ENCODE measurements at places on chromosomes 3 and 15.

- no peak for DNase-seq
These were observed 143.3 kb downstream of the EPHA3 start for GRCh38 chr3:89250742-89251141.

DNA sequence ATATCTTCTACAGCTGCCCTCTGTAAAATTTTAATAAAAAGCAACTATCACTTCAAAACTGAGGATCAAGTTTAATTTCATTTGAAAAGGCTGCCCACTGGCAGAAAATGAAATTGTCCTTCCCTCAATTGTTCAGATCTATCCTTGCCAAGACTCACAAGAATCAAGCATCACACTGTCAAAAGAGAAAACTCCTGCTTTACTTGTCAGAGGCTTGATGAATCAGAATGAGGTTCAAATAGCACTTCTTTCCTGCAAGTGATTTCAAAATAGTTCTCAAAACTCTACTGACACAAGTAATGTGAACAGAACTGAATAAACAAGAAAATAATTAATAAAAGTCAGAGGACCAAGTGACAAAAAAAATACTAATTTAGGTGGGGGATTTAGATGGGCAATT lies 70.6 kb downstream of the GOLIM4 start:
- DNase-seq: no peak

DNA sequence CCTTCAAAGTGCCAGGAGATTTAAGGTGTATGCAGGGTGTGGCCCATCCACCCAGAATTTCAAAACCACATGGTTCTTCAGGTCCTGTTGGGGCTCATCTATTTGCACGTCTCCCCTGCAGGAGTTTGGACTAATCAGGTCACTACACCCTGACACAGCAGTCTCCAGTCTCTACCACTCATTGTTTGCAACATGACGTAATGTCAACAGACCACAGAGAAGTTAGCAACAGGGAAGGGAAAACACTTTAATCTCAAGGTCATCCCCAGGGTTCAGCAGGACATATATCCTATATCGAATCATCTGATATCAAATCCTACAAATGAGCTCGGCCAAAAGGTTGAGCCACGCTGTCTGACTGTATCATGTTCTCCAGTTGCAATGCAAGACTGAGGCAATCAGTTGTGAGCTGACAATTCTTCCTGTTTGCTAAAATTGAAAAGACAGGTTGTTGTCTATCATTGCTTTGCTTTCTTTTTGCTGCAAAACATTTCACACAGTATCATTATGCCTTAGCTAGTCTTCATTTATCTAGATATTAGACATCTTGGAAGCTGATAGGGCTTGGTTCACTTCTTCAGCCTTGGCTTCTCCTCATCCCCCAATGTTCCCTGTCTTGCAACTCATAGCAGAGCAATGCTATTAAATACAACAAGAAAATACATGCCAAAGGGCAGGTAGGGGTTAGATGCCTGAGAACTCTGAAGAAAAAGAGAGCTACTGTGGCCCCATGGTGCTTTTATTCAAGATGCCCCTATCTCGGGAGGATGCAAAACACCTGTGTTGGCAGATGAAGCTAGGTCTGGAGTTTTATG lies 13.4 kb upstream of the LEKR1 start:
- DNase-seq: no peak

DNA sequence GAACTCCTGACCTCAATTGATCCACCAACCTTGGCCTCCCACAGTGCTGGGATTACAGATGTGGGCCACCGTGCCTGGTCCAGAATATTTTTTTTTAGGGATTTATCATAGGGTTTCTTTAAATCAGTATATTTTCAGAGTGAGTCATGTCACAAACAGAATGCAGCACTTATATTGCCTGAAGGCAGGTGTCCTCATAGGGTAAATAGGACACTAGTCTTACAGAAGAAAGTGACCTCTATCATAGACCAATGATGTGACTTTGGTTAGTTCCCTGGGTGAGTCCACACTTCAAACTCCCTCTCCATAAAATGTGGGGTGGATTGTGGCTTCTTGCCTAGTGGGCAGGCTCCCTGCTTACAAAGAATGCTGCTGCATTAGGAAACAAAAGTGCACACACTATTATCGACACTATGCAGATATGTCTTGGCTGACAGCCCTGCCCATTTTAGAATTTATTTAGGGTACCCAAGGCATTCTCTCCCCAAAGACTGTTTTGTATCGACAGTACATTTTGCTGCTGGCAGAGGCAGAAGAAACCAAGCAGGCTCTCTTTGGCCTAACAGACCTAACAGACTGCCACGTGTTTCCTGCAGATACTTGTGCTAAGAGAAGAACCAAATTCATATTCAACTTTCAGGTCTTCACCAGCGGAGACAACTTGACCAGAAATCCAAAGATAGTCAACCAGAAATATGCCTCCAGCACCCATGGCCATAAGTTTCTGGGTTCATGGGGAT lies 125.0 kb downstream of the MOBP start:
- no peak for DNase-seq

DNA sequence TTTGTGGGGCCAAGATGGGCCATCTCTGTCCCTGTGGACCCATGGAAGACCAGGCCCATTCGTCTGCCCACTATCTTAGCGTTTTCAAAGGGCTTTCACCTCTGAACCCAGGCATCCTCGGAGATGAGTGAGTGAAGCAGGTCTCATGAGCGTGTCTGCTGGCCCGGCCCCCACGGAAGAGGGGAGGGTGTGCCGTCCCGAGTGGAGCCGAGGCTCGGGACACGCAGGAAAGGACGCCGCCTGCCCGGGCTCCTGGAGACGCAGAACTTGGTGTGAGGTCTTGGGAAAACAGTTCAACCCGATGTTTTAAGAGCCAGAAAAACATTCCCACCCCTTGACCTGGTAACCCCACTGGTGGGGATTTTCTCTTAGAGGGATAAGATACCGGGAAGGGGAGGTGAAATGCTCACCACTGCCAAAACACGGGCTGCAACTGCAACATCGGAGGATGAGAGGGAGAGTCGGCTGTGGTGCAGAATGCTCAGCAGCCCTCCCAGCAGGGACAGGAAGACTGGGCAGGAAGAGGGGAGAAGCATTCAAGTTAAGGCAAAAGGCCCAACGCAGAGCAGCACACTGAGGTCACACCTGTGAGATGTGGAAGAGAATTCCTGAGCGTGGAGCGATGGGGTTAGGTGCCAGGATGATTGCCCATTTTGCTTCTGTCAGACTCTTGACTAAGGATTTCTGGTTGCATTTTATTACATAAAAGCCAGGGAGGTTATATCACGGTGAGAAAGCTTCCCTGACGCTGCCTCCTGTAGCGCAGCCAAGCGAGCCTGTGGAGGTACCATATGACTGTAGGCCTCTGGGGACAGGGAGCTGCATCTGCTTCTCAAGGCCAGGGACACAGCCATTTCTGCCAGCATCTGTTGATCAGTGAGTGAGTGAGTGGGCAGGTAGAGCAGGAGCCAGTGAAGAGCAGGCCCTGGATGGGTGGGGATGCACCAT lies 14.1 kb upstream of the STAB1 start:
- DNase-seq: no peak

GRCh38 chr15:85542895-85543331 lies 162.5 kb downstream of the AKAP13 start:
- no peak for DNase-seq

- DNase-seq: no peak
These were observed 15.9 kb downstream of the IL17RB start for GRCh38 chr3:53862241-53862640.

DNA sequence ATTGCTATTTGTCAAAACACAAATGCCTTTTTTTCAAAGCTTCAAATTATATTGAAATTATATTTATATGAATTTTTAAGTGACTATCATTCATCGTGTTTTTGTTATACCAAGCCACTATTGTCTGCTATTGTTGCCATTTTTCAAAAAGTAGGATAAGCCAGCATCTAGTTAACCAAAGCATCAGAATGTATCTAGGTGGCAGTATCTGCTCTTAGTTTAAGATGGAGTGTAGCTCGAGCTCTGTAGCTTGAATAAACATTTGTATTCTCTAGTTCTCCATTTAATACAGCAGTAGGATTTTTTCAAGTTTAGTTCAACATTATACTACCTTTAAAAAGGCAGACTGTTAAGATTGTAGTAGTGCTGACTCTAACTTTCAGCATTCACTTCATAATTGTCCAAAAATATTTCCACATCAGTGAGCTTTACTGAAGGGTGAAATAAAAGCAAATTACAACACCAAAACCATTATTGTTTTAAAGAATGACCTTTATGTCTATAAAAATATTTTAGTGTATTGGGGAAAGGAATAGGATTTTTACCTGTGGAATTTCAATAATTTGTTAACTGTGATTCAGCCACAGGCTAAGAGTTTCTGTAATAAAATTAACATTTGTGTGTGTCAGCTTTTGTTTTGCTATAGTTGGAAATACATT lies 19.6 kb upstream of the C15orf61 start:
- no peak for DNase-seq

GRCh38 chr3:143634991-143635390 lies 213.3 kb downstream of the SLC9A9 start:
- DNase-seq: no peak

- no peak for DNase-seq
These were observed 4.0 kb upstream of the MGA start for GRCh38 chr15:41656188-41656587.

- no peak for DNase-seq
These were observed 21.4 kb downstream of the SCG3 start for GRCh38 chr15:51702710-51703109.

DNA sequence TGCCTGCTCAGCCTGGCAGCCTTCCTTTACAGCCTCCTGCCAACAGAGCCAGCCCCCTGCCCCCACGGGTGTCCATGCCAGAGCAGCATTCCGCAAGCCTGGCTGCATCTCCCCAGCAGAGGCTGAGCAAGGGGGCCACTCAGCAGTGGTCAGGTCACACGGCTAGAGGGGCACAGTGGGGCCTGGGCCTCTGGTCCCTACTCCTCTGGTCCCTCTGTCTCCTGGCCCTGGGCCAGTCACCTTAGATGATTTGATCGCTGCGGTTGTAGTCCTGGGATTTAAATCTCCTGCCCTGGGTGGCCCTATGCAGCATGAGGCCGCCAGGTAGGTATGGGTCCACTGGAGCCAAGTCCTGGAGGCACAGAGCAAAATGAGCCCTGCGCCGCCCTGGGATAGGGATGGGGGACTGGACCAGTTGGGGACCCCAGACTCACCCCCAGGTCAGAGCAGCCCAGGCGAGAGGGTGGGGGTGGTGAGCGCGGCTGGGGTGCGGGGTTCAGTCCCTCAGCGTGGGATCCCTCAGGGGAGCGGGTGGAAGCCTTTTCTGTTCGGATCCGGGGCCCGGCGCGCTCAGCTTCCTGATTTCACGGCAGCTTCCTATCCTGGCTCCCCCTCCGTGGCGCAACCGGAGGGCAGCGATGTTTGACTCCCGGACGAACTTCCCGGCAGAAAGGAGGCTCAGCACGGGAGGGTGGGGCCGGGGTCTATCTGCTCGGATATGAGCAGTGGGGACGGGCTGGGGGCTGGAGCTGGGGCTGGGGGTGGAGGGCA lies at the start of gene ZBTB47:
TSS of gene ZBTB47 (plus strand) at position 138 of the 771 bp plus-strand sequence. CDS start 4,659 bp downstream, outside the sequence.
- no peak for DNase-seq

DNA sequence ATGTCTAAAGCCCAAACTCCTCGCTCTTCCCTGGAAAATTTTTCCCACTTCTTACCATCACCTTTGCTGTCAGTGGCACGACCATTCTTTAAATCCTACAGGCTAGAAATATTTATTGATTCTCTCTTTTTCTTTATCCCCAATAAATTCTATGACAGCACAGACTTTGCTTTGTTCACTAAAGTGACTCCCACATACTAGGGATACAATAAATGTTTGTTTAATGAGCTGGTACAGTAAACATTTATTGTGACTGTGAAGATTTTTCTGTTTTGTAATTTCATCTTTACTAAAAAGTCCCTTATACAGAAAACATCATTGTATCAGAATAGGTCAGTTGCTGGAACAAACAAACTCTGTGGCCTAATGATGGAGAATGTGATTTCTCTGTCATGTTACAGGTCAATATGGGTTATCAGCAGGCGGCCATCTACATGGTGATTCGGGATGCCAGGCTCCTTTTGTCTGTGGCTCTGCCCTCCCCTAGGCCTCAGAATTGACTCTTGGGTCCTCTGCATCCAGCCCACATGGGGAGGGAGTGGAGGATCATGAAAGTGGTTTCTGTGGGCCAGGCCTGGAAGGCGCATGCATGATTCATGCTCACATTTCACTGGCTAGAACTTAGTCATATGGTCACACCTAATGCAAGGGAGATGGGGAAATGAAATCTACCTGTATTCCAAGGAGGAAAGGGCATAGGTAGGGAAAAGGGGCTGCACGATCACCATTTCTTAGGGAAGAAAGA lies 22.7 kb upstream of the KNG1 start:
- no peak for DNase-seq

DNA sequence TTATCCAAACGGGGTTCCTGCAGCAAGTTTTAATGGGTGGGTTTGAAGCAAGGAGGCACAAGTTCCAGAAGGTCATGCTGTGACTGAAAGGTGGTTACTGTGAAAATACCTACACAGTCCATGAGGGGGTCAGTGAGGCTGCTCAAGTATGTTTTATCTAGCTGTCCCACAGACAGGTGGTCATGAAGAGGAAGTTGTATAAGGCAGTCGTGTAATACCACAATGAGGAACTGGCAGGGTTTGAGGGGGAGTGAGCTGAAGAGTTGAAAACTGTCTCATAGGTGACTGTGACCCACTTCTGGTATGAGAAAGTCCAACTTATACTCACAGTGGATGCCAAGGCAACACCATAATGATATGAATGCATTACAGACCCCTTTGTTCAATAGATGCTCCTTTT lies 856.8 kb downstream of the OTOL1 start:
- DNase-seq: no peak

DNA sequence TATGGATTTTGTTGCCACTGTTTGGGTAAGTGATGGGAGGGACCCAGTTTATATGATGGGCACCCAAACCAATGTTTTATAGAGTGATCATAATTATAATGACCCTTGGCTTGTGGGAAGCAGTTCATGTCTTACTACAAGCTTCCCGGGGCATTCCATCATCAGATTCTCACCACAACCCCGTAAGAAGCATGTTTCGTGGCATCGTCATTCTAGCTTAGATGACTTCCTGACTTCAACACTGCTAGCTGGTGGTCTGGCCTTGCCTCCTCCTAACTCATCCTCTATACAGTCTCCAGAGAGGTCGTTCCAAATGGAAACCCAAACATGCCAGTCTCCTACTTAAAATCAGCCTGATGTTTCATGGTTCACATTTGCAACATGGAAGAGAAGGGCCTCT lies 226.9 kb downstream of the ADAMTS9 start:
- peak; percentile 68 for DNase-seq

- DNase-seq: peak; percentile 56
These were observed 84.6 kb downstream of the GREM1 start for GRCh38 chr15:32802286-32802936.

GRCh38 chr3:41872157-41872556 lies 89.7 kb downstream of the ULK4 start:
- no peak for DNase-seq

GRCh38 chr3:149660462-149660861 lies 2.6 kb upstream of the WWTR1 start:
- DNase-seq: no peak

All from HS-27A (cell line).